ENCODE measurements at places on chromosomes 5 and 9.

GRCh38 chr5:17090839-17091238 is 126.6 kb upstream of the BASP1 start:
- DNase-seq = no peak

DNA sequence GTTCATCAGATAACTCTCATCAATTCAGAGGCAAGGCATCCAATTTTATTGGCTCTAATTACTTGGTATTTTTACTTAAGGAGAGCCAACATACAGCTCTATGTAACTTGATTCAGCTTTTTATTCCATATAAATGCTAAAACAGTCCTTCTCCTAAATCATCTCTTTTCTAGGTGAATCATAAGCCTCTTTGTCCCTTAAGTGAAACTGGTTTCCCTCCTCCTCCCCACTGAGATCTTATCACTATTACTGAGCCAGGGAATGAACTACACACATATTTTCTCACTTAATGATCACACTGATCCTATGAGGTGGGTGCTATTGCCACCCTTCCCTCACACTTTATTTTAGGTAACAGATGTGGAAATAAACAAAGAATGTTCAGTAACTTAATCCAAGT is 1143.8 kb downstream of the MAT2B start:
- no peak for DNase-seq

GRCh38 chr9:25773805-25774204 is 95.6 kb upstream of the TUSC1 start:
- DNase-seq = no peak

- no peak for DNase-seq
Observed at GRCh38 chr5:148791334-148791667, 35.1 kb upstream of the ADRB2 start.

- DNase-seq = no peak
Observed at GRCh38 chr9:127708952-127709587, 2.3 kb downstream of the CFAP157 start.

DNA sequence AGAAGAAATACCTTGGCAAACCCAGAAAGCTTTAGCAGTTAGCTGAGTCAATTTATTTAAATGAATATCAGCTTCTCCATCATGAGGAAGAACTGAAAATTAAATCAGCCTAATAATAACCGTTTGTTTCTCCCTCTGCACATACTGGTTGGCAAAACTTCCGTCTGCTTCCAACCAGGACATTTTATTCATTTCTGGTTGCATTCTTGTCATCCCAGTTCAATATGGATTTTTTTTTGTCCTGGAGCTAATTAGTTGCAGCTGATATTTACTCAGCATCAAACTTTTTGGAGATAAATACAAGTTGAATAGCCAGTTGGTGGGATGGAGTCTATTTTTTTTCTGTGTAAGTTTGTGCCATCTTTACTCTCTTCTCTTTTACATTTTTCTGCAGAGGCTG is 126.5 kb upstream of the GDNF start:
- DNase-seq = no peak

- DNase-seq = no peak
Observed at GRCh38 chr9:96449523-96449844, 485 bp upstream of the HABP4 start.

GRCh38 chr5:134989266-134989830 is 21.6 kb downstream of the CATSPER3 start:
- DNase-seq = no peak

- no peak for DNase-seq
Observed at GRCh38 chr9:27634879-27635278, 61.6 kb upstream of the C9orf72 start.

DNA sequence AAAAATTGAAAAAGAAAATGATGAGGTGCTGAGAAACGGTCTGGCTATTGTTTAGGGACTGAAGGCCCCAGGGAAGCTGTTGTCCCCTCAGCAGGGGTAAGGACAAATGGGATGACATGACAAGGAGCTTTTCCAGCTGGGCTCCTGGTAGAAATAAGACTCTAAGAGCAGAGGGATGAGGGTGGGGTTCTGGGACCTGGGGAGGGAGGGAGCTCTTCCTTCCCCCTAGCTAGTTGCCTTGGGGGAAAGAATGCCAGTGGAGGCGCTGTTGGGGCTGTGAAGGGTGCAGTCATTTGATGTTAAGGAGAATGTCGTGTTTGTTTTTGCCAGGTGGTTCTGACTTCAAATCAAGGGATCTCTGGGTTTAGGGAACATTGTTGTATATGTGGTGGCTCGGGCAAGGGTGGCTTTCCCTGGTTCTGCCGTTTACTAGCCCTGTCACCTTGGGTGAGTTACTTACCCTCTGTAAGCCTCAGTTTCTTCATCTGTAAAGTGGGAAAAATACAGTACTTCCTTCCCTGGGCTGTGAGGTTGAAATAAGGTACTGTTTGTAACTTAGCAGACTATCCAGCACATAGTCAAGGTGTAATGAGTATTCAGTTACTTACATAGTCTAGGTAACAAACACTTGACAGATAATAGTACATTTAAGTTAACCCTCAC is 47.8 kb downstream of the WWC1 start:
- DNase-seq = no peak

- no peak for DNase-seq
Observed at GRCh38 chr5:168334695-168335094, 43.2 kb downstream of the WWC1 start.

GRCh38 chr9:69130456-69131441 is 43.3 kb upstream of the TJP2 start:
- no peak for DNase-seq

GRCh38 chr5:158522776-158523175 is 576.9 kb downstream of the EBF1 start:
- no peak for DNase-seq

DNA sequence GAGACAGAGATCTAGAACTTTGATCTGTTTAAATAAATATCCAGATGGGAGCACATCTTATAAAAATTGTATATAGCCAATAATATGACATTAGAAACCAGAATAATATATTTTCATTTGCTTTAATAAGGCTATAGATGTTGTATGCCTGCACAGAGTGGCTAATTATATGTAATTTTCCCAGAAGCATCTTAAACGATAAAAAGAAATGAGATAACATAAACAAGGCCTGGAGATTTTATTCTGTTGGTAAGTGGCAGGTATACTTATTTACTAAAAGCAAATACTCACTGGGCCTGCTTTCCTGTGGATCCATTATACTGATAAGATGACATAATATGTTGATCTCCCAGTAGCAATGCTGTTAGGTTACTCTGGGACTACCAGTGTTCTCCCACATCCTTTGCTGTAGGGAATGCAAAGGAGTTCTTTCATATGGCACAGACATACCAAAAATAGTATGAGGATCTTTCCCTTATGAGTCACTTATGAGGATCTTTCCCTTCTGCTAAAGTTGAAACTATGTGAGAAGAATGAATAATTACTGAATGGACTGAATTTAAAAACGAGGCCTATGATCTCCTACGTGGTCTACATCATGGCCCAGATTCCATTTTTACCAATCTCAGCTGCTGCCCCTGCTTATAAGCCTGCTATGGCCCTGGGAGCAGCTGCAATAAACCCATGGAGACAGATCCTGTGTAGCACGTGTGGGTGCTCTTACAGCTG is 112.1 kb downstream of the NUDT12 start:
- DNase-seq = no peak

- DNase-seq = no peak
Observed at GRCh38 chr9:89097219-89097618, 81.4 kb downstream of the SHC3 start.

All from NAMALWA (cell line).